Stimulated activated CD4-positive, alpha-beta T cell treated with anti-CD3 and anti-CD28 coated beads, Interleukin-15, amount 100 ng/mL, for 24 hours (primary cell): ENCODE measurements at places on chromosomes 3 and 15.

DNA sequence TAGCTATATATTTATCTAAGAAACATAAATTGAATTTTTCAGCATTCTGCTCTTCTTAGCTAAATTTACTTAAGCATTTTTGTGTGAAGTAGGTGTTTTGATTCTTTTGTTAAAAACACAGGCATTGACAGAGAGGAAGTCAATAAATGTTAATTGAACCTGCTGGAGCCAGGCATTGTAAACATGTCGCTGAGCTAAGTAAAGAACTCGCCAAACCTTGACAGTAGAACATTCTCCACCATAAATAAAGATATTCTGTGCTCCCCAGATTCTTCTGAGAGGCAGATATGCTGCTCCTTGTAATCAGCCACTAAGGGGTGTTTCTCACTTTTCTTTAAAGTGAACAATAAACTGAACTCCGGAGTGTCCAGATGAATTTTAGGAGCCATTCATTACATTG, 38.4 kb downstream of the SYNM start:
- DNase-seq: no peak

GRCh38 chr3:177694951-177695350, 497.7 kb upstream of the TBL1XR1 start:
- no peak for DNase-seq

GRCh38 chr15:75200765-75201615, 692 bp upstream of the C15orf39 start:
- DNase-seq: peak; percentile 69

DNA sequence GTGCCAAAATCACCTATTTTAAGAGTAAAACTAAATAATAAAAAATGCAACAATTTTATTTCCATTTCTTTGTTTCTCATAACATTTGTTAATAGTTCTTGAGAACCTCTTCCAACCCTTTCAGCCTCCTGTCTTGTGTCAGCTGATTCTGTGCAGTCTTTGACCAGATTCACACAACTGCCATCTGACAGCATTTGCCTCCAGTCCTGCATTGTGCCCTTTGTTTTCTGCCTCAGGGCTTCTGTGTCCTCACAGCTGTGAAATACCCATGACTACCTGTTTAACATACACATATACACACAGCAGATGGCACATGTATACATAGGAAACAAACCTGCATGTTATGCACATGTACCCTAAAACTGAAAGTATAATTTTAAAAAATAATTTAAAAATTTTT, 13.2 kb upstream of the CNTN6 start:
- no peak for DNase-seq

DNA sequence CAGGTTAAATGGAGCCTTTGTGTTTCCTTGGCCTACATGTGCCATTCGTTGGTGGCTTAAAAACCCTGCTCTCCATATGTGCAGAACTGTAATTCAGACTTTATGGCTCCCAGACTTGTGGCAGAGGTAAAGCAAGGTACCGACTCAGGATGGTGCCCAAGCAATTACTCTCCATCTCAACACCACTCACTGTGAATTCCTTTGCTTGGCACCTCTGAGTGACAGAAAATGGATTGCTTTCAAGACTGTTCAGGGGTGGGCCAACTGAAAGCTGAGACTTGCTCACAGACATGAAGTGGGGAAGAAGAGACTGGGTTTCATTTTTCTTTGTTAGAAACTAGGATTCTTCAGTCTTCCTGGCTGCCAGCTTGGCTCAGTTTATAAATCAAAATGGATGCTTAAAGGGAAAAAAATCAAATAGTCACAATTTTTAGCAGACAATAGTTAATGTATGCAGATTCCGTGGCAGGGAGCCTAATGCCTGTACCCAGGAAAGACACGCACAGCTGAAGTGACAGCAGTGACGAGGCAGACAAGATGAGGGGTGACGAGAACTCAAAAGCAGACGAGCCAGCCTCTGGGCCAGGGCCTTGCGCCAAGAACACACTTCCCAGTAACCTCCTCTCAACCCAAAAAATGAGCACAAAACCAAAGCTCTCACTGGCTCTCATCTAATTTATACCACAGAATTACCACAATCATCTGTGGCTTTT, 207.9 kb upstream of the SLC2A2 start:
- no peak for DNase-seq

GRCh38 chr3:190458040-190458439, 8.3 kb upstream of the TMEM207 start:
- no peak for DNase-seq

DNA sequence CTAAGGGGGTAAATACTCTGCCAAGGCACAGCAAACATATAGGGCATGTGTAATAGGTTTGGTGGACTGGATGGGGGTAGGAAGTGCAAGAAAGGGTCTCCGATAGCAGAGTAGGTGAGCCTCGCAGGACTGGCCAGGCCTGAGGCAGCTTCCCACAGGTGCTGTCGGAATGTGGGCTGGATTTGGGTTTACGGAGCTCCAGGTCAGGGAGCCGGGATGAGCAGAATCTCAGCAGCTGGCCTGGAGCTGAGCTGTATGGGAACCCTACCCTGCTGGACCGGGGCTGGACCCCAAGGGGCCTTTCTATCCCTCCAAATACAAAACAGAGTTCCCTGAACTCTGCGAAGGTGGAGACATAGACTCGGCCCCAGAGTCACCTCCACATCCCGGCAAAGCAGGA, 15.0 kb downstream of the KLF15 start:
- no peak for DNase-seq

- DNase-seq: no peak
Observed at GRCh38 chr3:112074006-112074405, 12.2 kb upstream of the C3orf52 start.

GRCh38 chr3:131326307-131326706, 55.3 kb upstream of the NUDT16 start:
- no peak for DNase-seq

DNA sequence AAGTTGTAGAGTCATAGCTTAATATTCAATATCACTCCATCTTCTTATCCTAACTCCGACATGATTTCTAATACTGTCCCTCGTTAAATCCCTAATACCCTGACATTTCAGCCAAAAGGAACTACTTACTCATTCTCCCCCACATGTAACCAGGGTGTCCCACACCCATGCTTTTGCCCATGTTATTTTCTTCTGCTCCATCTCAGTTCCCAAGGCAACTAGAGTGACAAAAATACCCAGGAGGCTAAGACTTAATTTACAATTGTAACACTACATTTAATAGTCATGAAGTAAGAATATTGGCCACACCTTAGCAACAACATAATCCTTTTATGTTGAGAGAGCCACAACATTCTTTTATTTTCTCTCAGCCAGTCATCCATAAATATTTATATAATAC, 248.5 kb upstream of the TGFBR2 start:
- no peak for DNase-seq

GRCh38 chr15:43250785-43251184, 15.9 kb downstream of the TGM5 start:
- DNase-seq: no peak

GRCh38 chr3:195097331-195098255, 173.4 kb downstream of the XXYLT1 start:
- DNase-seq: no peak

- DNase-seq: no peak
Observed at GRCh38 chr15:37638691-37639090, 295.7 kb upstream of the TMCO5A start.

DNA sequence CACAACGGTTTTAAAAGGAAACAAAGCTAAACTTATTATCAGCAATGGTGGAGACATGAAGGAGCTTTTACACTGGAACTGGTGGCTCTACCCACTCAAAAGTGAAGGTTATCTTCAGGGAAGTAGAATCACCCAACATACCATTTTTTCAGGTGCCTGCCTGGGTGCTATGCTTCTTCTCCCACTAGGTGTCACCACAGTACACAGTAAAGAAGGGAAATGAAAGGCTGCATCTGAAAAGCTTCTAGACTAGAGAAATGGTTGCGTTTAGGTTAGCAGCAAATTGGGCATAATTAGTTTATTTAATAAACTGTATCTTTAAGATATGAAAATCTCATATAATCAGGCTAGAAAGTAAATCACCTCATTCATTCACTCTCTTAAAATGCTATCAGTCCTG, 47.0 kb upstream of the SELENOK start:
- peak; percentile 33 for DNase-seq
